Neural progenitor cell (in vitro differentiated cells): ENCODE measurements at places on chromosomes 12 and 14. TPM values are rescaled to one million over a fixed set of nuclear protein-coding genes. Genes with fewer than 3 reads are reported as not detected.

Gene IFNG-AS1
- not detected in 2 replicates for total RNA-seq

Gene ST8SIA1
- total RNA-seq = 1.8 and 1.9 TPM in 2 replicates

Gene KRT71
- not detected in 2 replicates for total RNA-seq

Gene TPPP2
- not detected in 2 replicates for total RNA-seq

- no peak overlapping the region for H3K4me3 ChIP-seq
- no peaks in the 10 kb centered on the region for H3K36me3 ChIP-seq
- no peaks in the 10 kb centered on the region for H3K27me3 ChIP-seq
- no peak overlapping the region for H3K27ac ChIP-seq
- peak; percentile 56 for DNase-seq
- peaks cover 18% of the 10 kb centered on the region for H3K4me1 ChIP-seq
Observed at GRCh38 chr14:104108570-104109541, 23.4 kb downstream of the ASPG start.

DNA sequence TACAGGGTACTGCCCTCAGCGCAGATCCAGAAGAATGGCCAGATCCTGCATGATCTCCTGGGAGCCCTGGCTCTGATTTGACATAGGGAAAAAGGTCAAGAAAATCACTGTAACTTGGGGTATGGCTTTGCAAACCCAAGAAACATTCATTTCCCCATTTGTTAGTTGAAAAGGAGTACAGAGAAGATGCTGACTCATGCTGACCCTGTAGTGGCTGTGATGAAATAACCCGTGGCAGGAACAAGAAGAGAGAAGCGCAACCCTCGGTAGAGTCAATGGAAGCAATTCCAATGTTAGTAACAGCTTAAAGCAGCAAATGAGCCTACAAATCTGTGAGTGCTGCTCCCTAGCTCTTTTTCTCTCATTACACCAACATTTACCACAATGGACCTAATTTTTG lies 281.6 kb upstream of the NPAS3 start:
- no peak for DNase-seq
- no peaks in the 10 kb centered on the region for H3K36me3 ChIP-seq
- H3K27me3 ChIP-seq = no peaks in the 10 kb centered on the region
- H3K27ac ChIP-seq = no peak overlapping the region
- H3K4me1 ChIP-seq = no peaks in the 10 kb centered on the region

GRCh38 chr12:13713556-13714410 lies 267.6 kb downstream of the GRIN2B start:
- H3K27ac ChIP-seq = no peak overlapping the region
- no peaks in the 10 kb centered on the region for H3K36me3 ChIP-seq
- H3K4me3 ChIP-seq = no peak overlapping the region
- H3K27me3 ChIP-seq = no peaks in the 10 kb centered on the region
- H3K4me1 ChIP-seq = peaks cover 15% of the 10 kb centered on the region
- peak; percentile 54 for DNase-seq

DNA sequence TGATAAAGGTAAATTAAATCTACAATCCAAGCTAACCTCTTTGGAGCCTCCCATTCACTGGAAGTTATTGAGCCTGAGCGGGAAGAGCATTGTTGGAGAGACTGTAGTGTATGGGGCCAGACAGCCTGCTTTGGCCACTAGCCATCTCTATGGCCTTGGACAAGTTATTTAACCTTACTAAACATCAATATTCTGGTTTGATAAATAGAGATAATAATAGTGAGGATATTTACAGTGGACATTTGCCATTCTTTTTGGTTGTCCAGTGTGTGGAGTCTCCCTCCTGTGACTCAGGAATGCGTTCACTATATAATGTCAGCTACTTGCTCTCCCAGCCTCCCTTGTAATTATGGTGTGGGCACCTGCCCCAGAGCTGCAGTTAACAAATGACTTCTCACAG lies 216.1 kb downstream of the SLC38A4 start:
- H3K27ac ChIP-seq = no peak overlapping the region
- DNase-seq = no peak
- no peaks in the 10 kb centered on the region for H3K36me3 ChIP-seq
- no peaks in the 10 kb centered on the region for H3K27me3 ChIP-seq
- H3K4me1 ChIP-seq = no peaks in the 10 kb centered on the region

- H3K36me3 ChIP-seq = no peaks in the 10 kb centered on the region
- H3K4me3 ChIP-seq = no peak overlapping the region
- peaks cover 11% of the 10 kb centered on the region for H3K4me1 ChIP-seq
Observed at GRCh38 chr14:48125654-48126053, 450.2 kb upstream of the MDGA2 start.

- no peaks in the 10 kb centered on the region for H3K27me3 ChIP-seq
- H3K36me3 ChIP-seq = no peaks in the 10 kb centered on the region
- H3K4me3 ChIP-seq = no peak overlapping the region
- H3K27ac ChIP-seq = no peak overlapping the region
- no peak for DNase-seq
Observed at GRCh38 chr14:96011607-96012006, 27.6 kb upstream of the C14orf132 start.

DNA sequence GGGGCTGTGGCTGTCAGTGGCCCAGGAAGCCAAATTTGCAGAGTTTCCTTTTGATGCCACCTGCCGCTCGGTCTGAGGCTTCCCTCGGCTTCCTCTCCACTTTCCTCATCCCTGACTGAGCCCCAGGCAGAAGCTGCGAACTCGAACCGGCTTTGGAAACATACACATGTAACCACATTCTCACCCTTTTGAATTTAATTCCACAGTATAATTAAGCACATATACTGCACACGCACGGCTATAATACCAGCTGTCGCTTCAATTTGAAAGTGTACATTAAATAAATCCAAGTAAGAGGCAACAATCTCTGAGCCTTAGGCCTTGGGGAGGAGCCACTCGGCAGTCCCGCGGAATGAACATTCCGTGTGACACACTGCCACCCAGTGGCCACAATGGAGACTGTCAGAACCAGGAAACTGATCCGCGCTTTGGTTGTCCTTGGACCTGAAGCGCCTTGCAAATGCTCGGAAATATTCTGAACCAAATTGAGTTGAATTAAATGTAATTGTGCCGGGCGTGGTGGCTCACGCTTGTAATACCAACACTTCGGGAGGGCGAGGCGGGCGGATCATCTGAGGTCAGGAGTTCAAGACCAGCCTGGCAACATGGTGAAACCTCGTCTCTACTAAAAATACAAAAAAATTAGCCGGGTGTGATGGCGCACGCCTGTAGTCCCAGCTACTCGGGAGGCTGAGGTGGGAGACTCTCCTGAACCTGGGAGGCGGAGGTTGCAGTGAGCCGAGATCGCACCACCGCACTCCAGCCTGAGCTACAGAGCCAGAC lies 117.9 kb upstream of the TMPO start:
- H3K36me3 ChIP-seq = no peaks in the 10 kb centered on the region
- no peak overlapping the region for H3K27ac ChIP-seq
- DNase-seq = peak; percentile 84
- peaks cover 14% of the 10 kb centered on the region for H3K4me1 ChIP-seq
- peak overlapping the region; percentile 45 for H3K4me3 ChIP-seq
- H3K27me3 ChIP-seq = no peaks in the 10 kb centered on the region

GRCh38 chr12:121399391-121400331 lies at the start of gene RNF34:
Gene RNF34 (plus strand): TSS chr12:121400118. CDS start chr12:121400213, 95 bp downstream.
- peak; percentile 100 for DNase-seq
- H3K4me1 ChIP-seq = peaks cover 24% of the 10 kb centered on the region
- no peaks in the 10 kb centered on the region for H3K36me3 ChIP-seq
- peak within 1 kb of the TSS; percentile 64 for H3K4me3 ChIP-seq
- peak within 1 kb of the TSS; percentile 54 for H3K27ac ChIP-seq

DNA sequence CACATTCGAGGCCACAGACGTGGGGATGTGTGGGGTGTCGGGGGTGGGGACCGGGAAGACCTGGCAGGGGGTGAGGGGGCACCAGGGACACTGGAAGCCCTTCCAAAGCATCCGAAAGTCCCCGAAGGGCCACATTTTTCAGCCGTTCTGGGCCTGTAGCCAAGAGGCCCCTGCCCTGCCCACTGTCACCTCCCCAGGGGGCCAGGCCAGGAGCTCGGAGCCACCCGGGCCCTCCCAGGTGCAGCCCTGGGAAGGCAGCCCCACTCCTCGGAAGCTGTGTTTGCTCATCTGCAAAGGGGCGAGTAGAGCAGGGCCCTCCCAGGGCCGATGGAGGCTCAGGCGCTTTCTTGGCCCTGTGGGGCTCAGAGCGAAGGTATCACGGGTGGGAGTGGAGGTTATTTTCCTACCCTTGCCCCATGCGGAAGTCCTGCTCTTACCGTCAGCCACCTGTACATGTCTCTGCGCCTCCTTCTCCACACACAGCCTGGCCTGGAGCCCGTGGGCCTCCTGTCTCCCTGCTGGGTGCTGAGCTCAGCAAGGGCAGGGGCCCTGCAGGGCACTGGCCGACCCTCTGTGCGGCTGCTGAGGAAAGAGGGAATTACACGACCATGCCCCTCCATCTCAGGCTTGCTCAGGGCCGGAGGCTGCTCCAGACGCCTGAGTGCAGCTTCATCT lies 27.2 kb downstream of the NOC4L start:
- no peak overlapping the region for H3K4me3 ChIP-seq
- no peak for DNase-seq
- no peak overlapping the region for H3K27ac ChIP-seq

DNA sequence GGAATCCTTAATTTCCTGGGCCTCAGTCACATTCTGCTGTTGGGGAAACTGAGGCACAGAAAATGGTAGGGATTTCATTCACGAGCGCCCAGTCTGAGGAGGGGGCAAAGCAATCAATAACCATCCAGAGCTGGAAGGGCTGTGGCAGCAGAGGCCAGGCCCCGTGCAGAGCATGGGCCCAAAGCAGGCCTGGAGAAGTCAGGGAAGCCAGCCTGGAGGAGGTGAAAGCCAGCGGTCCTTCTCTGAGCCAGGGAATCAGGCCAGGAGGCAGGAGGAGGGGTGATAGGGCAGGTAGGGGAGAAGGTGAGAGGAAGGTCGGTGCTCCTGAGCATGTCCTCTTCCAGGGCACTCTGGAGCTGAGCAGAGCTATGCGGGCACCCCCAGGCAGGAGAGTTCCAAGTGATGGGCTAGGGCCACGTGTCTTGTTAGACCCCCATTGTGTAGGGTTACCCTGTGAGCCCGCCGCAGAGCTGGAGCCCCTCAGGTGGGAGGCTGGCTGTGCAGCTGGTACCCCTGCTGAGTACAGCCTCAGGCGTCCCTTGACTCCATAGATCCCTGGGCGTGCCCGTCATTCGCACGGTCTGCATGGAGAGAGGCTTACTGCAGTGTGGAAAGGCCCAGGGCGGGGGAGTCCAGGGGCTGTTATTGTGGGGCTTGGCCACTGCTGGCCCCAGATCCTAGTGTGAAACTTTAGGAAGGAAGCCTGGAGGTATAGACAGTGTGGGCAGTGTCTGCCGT lies 4.8 kb downstream of the TNFAIP2 start:
- H3K27me3 ChIP-seq = peaks cover 55% of the 10 kb centered on the region
- no peak overlapping the region for H3K27ac ChIP-seq
- no peak for DNase-seq
- no peak overlapping the region for H3K4me3 ChIP-seq
- no peaks in the 10 kb centered on the region for H3K36me3 ChIP-seq
